Bronchial epithelial cell (primary cell): ENCODE measurements at places on chromosomes 3 and 15.

GRCh38 chr15:89341316-89342005 lies 6.8 kb upstream of the POLG start:
- no peak for DNase-seq

DNA sequence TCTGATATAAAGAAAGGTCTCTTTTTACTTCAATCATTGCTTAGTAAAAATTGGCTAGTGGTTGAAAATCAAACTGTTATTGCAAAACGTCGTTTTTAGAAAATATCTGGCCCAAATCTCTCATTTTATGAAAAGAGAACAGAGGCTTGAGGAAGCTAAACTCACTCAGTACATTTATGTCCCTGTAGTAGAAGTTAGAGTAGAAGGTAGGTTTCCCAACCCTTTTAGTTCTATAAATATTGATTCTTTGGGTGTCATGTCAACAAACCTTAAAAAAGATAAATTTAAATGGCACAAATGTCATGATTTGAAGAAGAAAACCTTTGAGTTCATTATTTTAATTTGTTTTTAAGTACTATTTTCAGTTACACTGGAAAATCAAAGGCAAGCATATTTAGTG lies 722.3 kb upstream of the NECTIN3 start:
- no peak for DNase-seq

- no peak for DNase-seq
These were observed 161.6 kb downstream of the LPP start for GRCh38 chr3:188315553-188315952.

GRCh38 chr3:48750856-48751255 lies 33.8 kb upstream of the IP6K2 start:
- no peak for DNase-seq

- peak; percentile 0 for DNase-seq
These were observed 38.7 kb downstream of the RTP4 start for GRCh38 chr3:187406927-187407326.

GRCh38 chr15:54502416-54503075 lies 524.3 kb downstream of the UNC13C start:
- DNase-seq: no peak

DNA sequence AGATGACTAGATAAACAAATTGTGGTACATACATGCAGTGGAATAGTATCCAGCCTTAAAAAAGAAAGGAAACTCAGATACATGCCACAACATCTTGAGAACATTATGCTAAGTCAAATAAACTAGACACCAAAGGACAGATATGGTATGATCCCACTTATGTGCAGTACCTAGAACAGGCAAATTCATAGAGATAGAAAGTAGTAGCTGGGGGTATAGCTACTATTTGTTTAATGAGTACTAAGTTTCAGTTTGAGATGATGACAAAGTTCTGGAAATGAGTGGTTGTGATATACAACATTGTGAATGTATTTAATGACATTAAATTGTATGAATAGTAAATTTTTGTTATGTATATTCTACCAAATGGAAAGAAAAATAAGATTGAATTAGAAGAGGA lies 477.2 kb upstream of the CFAP20DC start:
- no peak for DNase-seq

- peak; percentile 7 for DNase-seq
These were observed 212.5 kb downstream of the BCHE start for GRCh38 chr3:165624761-165625160.
